Keratinocyte (primary cell): ENCODE measurements at places on chromosomes 7 and 10. TPM values are rescaled to one million over a fixed set of nuclear protein-coding genes. Genes with fewer than 3 reads are reported as not detected.
A peak's percentile ranks its signal among the peaks of the same experiment; 100 is the strongest.

Gene PLEKHS1
- polyA plus RNA-seq: not detected in 3 replicates

Gene PRSS1
- polyA plus RNA-seq: not detected in 3 replicates

- no peaks in the 10 kb centered on the region for H3K36me3 ChIP-seq
These were observed 64.4 kb downstream of the SUGCT start for GRCh38 chr7:40199076-40199802.

- no peak overlapping the region for H3K4me3 ChIP-seq
- peak; percentile 19 for DNase-seq
- no peaks in the 10 kb centered on the region for H3K27me3 ChIP-seq
- H3K4me1 ChIP-seq: peaks cover 13% of the 10 kb centered on the region
These were observed 25.2 kb upstream of the PLXDC2 start for GRCh38 chr10:19791032-19791431.

- no peaks in the 10 kb centered on the region for H3K36me3 ChIP-seq
- H3K27ac ChIP-seq: no peak overlapping the region
- DNase-seq: no peak
These were observed 80.1 kb downstream of the INPP5A start for GRCh38 chr10:132617737-132618052.

DNA sequence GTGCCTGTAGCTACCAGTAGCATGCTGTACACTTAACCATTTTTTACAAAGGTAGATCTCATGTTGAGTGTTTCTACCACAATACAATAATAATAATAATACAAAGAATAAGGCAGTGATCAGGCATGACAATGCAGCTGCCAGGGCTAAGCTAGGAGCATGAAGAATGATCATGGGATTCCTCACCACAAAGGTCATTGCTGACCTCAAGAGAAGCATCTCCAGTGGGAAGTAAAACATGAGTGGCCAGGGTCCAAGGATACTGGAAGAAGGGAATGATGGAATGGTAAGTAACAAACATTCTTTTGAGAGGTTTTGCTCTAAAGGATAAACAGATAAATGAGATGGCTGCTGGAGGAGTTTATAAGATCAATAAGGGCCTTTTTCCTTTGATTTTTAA, 591.1 kb downstream of the TNS3 start:
- no peaks in the 10 kb centered on the region for H3K27me3 ChIP-seq
- DNase-seq: no peak
- H3K4me1 ChIP-seq: peaks cover 11% of the 10 kb centered on the region

Gene ITGA8
- not detected in 3 replicates for polyA plus RNA-seq

DNA sequence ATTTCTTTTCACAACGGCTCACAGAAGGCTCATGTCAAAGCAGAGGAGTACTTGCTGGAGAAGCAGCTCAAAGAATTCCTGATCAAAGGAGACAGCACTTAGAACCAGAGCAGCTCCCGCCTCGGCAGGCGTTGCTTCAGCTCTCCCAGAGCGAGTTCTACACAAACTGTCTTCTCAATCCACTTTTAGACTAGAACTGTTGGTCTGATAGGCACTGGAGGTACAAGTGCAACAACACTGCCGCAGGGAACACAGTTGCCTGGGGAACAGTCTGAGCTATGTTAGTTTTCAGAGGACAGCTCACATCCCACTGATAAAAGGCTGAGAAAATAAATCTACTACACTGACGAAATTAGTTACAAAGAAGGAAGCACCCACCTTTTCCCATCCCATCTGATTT, 35.4 kb downstream of the CYTH3 start:
- H3K27ac ChIP-seq: no peak overlapping the region
- H3K4me1 ChIP-seq: no peaks in the 10 kb centered on the region
- no peak for DNase-seq
- peaks cover 2% of the 10 kb centered on the region for H3K36me3 ChIP-seq
- H3K27me3 ChIP-seq: no peaks in the 10 kb centered on the region
